Activated CD4-positive, alpha-beta T cell treated with anti-CD3 and anti-CD28 coated beads, Interleukin-2, amount 50 U/mL, for 4 hours (primary cell): ENCODE measurements at places on chromosomes 1 and 21.

GRCh38 chr1:11531314-11531870, 52.4 kb downstream of the DISP3 start:
- DNase-seq = no peak

- no peak for DNase-seq
Observed at GRCh38 chr1:184684285-184685074, 70.2 kb downstream of the EDEM3 start.

DNA sequence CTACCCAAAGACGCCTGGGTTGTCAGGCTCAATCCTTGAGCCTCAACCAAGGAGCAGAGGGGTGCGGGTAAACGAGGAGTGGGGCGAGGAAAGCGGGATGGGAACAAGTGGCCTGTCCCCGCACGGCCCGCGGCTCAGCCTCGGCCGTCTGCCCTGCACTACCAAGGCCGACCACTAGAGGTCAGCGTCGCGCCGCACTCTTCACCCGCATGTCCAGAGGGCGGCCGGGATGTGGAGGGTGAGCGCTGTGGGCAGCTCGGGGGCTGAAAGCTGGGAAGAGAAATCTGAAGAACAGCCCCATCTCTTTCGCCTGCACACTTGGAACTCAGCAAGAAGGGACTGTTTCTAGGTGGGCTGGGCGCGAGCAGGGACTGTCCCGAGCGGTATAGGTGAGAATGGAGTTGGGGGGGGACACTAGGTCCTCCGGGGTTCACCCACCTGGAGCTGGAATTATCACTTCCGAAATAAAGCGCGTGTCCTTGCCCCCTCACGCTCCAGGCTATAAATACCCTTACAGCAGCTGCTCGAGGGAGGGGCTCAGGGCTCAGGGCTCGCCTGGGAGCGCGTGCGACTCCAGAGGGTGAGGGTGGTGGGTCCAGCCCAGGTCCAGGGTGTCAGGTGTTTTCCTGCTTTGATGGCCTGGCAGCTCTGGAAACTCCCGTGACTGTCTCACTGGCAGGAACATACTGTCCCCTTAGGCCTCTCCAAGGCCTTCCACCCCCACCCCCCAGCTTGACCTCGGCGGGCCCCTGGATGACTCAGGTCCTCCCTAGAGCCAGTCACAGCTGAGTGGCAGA, 9.8 kb downstream of the SLC30A2 start:
- peak; percentile 62 for DNase-seq

DNA sequence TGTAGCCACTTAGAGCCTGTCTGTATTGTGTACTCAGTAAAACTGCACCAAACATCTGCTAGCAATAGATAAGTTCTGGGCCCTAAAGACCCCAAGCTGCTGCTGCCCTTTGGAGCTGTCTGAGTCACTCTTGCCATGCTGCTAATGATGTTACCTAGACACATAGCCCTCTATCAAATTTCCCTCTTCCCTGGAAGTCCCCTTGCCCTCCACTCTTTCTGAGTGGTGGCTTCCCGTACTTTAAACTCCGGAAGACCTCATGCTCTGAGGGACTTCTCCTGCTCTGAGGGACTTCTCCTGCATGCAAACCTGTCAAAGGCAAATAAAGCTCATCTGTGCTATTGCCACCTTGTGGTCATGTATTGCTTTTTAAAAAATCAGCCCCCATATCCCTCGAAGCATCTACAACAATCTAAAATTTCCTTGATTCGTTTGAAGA, 34.0 kb downstream of the FH start:
- DNase-seq = no peak

GRCh38 chr1:70486676-70487458, 75.8 kb downstream of the CTH start:
- no peak for DNase-seq

GRCh38 chr1:159945483-159946241, at the start of gene IGSF9:
IGSF9 (minus strand) TSS chr1:159945613; CDS start chr1:159943454, 2,159 bp downstream.
- DNase-seq = peak; percentile 71

DNA sequence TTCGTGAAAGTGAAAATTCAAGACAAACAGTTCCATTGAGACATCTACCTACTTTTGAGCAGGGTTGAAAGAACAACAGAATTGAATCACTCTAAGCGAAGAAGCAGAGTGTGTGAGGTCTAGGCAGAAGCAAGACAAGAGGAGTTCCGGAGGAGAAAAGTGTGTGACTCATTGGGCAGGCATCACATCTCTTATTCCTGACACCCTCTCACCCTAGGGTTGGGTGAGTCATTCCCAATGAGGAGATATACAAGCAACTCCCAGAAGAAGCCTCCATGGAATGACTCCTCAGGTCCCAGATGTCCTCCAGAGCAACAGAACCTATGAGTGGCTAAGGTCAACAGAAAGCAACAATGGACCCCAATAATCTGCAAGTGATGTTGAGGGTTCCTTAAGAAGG, 138.1 kb downstream of the TPR start:
- DNase-seq = no peak

- no peak for DNase-seq
Observed at GRCh38 chr1:187442603-187443002, 613.9 kb downstream of the PLA2G4A start.

GRCh38 chr1:73839922-73840321, 358.1 kb downstream of the LRRIQ3 start:
- no peak for DNase-seq

GRCh38 chr1:234965111-234965510, 163.5 kb downstream of the TOMM20 start:
- no peak for DNase-seq

- DNase-seq = no peak
Observed at GRCh38 chr21:36914244-36915013, 52.0 kb downstream of the HLCS start.

- DNase-seq = no peak
Observed at GRCh38 chr1:203657748-203658134, 31.1 kb downstream of the ATP2B4 start.

DNA sequence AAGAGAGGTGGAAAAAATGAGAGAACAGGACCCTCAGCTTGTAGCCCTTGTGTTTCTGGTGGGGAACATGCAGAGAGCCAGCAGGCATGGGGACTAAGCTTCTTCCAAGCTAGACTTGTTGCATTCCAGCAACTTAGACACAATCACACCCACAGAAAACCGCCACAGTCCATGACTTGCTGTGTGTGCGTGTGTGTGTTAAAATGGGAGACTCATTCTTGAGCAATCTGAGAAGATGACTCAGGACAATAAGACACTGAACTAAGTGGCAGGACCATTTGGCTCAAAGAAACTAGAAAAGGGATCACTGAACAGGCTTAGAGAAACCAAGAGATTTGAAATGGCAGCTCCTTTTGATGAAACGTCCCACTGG, 78.0 kb downstream of the HLX start:
- DNase-seq = no peak

DNA sequence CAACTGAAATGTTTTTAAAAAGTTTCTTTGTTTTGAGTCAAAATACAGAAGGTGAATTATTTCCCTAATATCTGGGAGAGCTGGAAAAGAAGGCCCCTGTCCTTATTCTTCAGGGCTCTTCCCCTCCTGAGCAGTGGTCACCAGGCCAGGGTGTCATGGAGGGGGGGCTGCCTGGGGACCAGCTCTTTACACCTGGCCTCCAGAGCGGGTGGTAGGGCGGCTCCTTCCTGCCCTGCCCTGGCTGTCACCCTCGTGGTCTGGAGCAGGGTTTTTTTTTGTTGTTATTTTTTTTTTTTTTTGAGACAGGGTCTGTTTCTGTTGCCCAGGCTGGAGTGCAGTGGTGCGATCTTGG, 6.6 kb downstream of the SKI start:
- DNase-seq = no peak

GRCh38 chr1:159000625-159001024, 9.1 kb upstream of the IFI16 start:
- DNase-seq = no peak

DNA sequence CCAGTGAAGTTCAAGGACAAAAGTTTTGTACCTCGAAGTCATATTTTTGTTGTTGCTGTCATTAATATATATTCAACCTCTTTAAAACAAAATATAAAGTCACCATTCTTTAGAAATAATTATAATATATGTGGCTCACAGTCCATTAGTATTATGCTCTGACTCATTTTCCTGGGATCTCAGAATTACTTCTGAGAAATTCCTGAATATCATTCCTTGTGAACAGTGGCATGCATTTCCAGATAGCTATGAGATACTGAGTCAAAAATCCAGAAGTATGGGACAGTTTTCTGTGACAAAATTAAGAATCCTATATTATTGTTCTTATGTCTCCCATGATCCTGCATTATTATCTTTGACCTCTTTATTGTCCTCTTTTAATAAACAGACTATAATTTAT, 13.8 kb upstream of the RGS21 start:
- DNase-seq = no peak

GRCh38 chr1:45953934-45954847, 150.8 kb downstream of the MAST2 start:
- DNase-seq = no peak

GRCh38 chr21:38983560-38983959, 177.8 kb downstream of the ETS2 start:
- no peak for DNase-seq

DNA sequence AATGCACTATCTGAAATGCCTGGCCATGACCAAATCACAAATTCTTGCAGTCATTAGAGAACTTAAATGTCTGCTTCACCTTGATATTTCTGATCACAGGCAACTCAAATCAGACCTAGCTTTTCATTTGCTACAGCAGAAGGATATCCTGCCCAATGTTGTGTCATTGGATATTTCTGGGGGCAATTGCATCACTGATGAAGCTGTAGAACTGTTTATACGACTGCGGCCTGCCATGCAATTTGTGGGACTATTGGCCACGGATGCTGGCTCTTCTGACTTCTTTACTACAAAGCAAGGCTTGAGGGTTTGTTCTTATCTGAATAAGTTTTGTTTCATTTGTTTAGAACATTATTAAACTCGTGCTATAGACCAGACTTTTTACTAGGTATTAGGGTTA, 14.9 kb downstream of the ZYG11A start:
- DNase-seq = no peak

- DNase-seq = no peak
Observed at GRCh38 chr1:41110286-41110685, 88.8 kb upstream of the SLFNL1 start.

DNA sequence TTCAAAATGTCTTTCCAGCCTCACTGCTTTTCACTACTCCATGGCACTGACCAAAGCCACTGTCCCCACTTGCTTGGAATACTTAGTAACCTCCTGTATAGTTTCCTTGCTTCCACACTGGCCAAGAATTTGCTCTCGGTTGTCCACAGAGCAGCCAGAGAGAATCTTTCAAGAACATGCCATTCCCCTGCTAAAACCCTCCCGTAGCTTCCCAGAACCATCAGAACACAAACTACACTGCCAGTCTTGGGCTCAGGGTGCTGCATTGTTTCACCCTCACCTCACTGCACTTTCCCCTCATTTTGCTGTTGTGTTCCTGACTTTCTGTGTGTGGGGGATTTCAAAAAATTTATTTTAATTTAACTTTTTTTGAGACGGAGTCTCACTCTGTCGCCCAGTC, 25.5 kb upstream of the ERRFI1 start:
- no peak for DNase-seq

GRCh38 chr1:7218210-7218832, 433.1 kb downstream of the CAMTA1 start:
- no peak for DNase-seq

DNA sequence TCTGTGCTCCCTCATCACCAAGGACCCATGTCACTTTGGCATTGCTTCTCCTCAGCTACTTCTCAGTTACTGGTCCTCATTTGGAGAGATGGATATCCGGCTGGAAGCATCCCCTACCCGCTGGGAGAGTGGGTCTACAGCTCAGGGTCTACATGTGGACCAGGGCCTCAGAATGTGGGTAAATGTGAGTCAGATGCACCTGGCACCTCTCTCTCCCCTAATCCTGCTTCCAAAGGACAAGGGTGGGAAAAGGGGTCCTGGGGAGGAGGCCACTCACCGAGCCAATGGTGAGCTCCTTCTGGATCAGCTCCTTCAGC, 908 bp downstream of the S100A6 start:
- DNase-seq = no peak

DNA sequence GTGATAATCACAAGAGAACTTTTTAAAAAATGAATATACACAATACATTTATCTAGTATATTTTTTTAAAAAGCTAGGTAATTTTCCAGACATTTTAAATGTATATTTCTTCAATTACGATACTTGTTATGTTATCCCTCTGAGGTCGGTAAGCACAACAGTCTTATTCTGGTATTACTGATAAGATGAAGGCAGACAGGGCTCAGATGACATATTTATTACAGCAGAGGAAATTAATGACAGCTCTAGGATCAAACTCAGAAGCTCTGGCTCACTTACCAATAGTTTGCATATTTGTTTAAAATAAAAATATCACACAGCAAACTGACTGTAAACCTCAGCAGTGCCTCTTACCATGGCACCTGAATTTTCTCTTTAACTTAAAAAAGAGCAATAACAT, 1347.0 kb upstream of the ADGRL2 start:
- DNase-seq = no peak

DNA sequence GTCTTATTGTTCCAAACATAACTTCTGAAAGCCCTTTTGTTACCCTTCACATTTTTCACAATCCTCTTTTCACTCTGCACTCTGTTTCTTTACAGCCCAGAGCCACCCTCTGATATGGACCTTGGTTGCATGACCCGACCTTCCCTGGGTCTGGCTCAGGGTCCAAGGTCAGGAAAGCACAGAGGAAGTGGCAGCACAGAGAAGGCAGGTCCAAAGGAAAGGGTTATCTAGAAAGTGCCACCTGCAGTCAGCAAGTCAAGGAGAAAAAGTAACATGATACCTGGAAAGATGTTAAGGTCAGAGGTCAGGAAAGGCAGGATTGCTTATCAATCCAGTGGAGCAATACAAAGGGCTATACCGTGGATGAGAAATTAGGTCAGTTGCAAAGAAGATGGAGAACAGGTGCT, 18.4 kb downstream of the BCAR3 start:
- no peak for DNase-seq

DNA sequence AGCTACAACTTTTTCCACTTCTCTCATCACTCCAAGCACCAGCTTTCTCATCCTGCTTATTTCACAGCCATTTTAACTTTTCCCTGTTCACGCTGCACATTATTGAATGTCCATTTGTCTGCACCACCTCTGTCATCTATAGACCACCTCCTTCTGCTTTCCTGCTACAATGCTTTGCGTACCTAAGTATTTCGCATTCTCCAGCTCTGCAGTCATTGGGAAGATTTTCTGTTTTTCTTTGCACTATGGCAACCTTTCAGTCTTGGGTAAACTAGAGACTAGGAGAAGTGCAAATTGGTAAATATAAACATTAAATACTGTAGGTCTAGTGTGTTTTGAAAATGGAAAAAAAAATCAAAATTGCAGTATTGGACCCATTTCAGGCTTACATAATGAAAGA, 835 bp downstream of the CCDC30 start:
- DNase-seq = no peak

DNA sequence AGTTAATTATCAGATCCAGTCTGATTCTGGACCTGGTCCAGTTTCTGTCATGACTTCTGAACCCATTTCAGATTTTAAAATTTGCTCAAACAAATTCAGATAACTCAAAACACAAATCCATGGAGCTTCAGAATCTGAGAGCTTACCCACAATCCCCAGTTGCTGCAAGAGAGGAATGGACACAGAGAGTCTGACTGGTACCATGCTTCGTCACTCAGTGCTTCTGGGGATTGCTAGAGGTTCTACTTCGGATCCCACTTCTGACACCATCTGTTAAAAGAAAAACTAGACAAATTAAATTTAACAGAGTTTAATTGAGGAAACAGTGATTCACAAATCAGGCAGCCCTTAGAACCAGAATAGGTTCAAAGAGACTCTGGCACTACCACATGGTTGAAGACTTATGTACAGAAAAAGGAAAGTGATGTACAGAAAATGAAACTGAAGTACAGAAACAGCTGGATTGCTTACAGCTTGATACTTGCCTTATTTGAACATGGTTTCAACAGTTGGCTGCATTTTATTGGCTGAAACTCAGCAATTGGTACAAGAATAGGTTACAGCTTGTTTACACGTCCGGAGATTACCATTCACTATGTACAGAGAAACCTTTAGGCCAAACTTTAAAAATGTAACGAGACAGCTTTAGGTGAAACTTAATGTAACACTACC, 60.7 kb upstream of the TEKT2 start:
- DNase-seq = no peak
